Right ventricle myocardium superior (tissue), 1 donor: ENCODE measurements at places on chromosomes 16 and 17.

- DNase-seq = no peak
These were observed 274.3 kb upstream of the XYLT1 start for GRCh38 chr16:17744921-17745572.

DNA sequence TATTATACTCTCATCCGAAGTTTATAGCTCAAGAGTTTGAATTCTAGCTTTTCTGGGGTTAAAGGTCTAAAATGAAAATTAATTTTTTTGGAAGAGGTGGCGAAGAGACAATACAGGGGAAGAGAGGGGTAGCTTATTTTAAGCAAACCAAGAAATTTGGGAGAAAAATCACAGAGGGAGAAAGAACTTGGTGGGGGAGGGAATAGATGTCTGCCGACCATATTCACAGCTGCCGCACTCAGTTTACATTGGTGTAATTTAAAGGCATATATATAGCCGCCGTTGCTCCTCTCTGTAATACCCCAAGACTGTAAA, 6.5 kb upstream of the ZFHX3 start:
- DNase-seq = no peak

GRCh38 chr16:80580109-80580832, 39.5 kb downstream of the DYNLRB2 start:
- DNase-seq = no peak

GRCh38 chr16:82421851-82422250, 204.9 kb upstream of the CDH13 start:
- DNase-seq = no peak

GRCh38 chr16:72840631-72841381, 207.1 kb downstream of the ZFHX3 start:
- DNase-seq = no peak

GRCh38 chr17:21288571-21289017, 4.1 kb downstream of the MAP2K3 start:
- DNase-seq = no peak

DNA sequence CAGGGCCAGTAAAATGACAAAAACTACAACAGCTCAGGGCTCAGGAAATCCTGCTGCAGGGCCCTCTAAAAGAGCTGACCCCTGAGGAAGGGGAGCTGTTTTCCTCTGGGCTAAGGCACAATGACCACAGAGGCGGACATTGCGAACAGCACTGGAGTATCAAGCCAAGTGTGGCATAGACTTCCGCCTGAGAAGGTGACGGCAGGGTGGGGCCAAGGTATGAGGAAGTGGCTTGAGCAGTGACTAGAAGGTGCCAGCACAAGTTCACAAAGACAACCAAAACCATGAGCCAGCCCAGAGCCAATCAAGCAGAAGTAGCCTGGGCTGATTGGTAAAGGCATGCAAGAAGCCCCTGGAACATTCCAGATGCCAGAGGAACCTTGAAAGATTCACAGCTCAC, 13.9 kb downstream of the ERN2 start:
- no peak for DNase-seq

GRCh38 chr16:31009894-31010584, 399 bp downstream of the STX1B start:
- DNase-seq = no peak

DNA sequence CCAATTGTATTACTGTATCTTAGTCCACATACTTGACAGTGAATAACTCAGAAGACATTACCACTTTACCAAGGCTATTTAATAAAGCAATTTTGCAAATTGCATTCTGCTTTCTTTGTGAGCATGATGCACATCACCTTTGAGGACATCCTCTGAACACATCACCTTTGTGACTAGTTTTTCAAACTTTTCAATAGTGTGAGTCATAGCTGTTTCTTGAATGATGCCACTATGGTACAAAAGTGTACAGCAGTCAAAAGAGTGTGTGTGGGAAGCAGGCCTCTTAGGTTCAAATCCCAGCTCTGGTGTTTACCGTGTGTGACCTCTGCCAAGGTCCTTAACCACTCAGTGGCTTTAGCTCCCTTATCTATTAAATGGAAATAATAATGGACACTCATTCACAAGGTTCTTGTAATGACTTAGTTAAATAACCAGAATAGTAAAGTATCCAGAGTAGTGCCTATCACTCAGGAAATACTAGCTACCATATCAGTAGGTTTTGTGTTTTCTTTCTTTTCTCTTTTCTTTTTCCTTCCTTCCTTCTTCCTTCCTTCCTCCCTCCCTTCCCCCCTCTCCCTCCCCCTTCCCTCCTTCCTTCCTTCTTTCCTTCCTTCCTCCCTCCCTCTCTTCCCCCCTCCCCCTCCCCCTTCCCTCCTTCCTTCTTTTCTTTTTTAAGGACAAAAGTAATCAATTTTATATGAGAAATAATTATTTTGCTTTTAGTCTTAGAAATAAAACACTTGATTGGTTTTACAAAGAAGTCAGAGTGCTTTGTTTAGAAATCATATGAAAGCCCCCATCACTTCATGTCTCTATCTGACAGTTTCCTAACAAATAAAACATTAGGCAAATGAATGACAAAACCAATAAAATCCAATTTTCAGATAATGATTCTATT, 178.9 kb downstream of the MYO1D start:
- no peak for DNase-seq

GRCh38 chr17:83030432-83030831, 49.0 kb upstream of the METRNL start:
- DNase-seq = no peak

- no peak for DNase-seq
These were observed 1.6 kb downstream of the GALNS start for GRCh38 chr16:88855176-88855575.

- no peak for DNase-seq
These were observed 1.7 kb downstream of the KANSL1 start for GRCh38 chr17:46191322-46192188.

- DNase-seq = no peak
These were observed 5.2 kb upstream of the MYH4 start for GRCh38 chr17:10474536-10474935.

DNA sequence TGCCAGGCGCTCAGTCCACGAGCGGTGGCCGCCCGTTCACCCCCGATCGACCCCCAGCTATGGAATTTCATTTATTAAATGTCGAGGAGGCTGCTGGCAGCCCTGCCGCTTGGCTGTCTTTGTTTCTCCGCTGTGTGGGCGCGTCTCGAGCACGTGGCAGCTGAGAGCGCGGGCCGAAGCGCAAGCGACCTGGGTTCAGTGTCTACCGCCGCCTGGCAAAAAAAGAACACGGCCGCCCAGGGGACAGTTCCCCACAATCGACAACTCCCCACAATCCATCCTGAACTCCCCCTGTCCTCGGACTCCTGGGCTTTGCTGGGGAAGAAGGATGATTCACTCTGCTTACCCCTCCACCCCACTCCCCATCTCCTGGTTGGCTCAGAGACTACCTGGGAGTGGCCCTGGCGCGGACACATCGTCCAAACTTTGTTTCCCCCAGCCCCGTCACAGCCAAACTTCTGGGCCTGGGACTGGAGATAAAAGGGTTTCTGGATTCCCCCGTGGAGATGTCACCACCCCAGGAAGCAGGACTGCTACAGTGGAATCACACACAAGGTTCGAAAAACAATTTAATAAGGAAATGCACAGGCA, 1.7 kb upstream of the ANKRD13B start:
- peak; percentile 74 for DNase-seq

- no peak for DNase-seq
These were observed 4.5 kb upstream of the ITGAX start for GRCh38 chr16:31350275-31351005.

GRCh38 chr16:2026461-2027023, at the start of gene NHERF2:
Gene NHERF2 (plus strand): TSS chr16:2026902. CDS start chr16:2027006, 104 bp downstream.
- peak; percentile 65 for DNase-seq

DNA sequence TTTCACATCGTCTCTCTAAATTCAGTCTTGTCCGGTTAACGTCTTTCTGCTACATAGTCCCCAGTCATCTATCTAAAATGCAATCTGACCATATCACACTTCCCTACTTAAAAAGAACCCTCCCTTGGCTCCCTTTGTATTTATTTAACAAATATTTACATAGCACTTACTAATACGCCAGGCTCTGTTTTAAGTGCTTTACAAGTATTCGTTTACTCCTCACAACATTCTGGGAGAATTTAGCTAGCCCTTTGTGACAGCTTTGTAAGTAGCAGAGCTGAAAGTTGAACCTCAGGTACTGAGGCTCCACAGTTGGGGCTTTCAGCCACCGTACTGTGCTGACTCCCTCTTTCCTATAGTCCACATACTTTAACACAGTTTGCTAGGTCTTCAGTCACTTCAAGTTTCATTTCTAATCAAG, 9.2 kb downstream of the PAFAH1B1 start:
- no peak for DNase-seq

GRCh38 chr17:75983501-75984181, 4.6 kb downstream of the TEN1 start:
- DNase-seq = no peak

DNA sequence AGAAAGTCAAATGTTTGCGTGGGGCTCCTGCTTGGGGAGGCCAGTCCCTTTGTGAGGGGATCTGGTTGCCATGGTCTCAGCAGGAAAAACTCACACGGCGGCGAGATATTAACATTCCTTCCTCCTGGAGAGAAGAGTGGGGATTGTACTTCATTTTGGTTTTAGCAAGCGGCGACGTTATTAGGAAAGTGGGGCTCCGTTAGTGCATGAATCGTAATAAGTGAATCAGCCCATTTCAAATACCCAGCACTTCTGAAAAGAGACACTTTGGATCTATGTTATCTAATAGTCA, 41.6 kb upstream of the METRNL start:
- DNase-seq = no peak

- peak; percentile 46 for DNase-seq
These were observed 304.4 kb downstream of the HS3ST3B1 start for GRCh38 chr17:14605267-14605599.
